ENCODE measurements at places on chromosomes 7 and 10.

DNA sequence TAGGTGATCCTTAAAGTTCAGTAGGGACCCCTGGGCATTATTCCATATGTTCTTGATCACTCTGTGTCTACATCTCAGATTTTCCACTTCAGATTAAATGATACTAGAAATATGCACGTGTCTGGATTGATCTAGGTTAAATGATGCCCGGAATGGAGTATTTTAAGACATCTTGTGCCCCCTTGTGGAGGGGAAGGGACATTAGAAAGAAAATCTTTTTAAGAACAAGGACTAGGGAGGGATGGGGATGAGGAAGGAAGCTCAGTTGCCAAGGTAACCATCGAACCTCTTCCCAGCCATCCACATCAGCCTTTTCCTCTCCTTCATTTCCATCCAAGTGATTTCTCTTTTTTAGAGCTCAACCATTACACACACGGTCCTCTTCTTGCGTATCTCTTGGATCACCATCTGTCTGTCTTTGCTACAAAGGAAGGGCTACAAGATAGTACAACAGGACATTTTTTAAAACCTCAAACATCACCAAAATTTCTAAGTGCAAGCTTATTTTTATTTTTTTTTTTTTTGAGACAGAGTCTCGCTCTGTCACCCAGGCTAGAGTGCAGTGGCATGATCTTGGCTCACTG is 40.5 kb downstream of the PRSS2 start:
- no peak for ATAC-seq

DNA sequence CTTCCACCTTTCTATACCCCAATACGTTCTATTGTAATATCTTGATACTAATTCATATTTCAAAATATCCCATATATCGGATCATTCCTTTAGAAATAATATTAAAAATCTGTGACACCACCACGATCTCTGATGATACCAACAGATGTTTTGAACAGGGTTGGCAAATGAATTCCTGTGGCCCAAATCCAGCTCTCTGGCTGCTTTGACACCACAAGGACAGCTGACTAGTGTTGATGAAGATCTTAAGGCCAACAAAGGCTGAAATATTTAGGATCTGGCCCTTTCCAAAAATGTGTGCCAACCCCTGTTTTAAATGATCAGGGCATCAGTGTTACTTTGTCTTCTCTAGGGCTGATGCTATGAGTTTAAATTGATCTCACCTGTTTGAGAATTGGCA is 380.7 kb upstream of the PFKP start:
- ATAC-seq = no peak

- no peak for ATAC-seq
Observed at GRCh38 chr7:117229350-117229749, 93.5 kb downstream of the WNT2 start.

DNA sequence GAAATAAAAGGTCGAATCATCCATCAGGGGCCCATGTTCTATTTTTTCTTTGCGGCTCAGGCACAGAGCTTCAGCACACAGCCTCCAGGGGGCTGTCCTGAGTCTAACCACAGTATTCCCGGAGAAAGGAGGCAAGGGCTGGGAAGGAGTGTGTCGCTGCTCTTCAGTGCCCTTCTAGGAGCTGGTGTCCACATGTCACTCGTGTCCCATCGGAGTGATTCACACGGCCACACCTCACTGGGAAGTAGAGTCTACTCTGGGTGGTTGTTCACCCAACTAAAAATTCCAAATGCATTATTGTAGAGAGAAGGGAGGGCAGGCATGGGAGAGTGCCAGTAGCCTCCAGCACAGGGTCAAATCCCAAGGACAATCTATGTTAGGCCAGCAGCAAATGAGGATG is 114.8 kb upstream of the LANCL2 start:
- no peak for ATAC-seq

- ATAC-seq = no peak
Observed at GRCh38 chr7:78254726-78255055, 456.1 kb downstream of the PHTF2 start.

DNA sequence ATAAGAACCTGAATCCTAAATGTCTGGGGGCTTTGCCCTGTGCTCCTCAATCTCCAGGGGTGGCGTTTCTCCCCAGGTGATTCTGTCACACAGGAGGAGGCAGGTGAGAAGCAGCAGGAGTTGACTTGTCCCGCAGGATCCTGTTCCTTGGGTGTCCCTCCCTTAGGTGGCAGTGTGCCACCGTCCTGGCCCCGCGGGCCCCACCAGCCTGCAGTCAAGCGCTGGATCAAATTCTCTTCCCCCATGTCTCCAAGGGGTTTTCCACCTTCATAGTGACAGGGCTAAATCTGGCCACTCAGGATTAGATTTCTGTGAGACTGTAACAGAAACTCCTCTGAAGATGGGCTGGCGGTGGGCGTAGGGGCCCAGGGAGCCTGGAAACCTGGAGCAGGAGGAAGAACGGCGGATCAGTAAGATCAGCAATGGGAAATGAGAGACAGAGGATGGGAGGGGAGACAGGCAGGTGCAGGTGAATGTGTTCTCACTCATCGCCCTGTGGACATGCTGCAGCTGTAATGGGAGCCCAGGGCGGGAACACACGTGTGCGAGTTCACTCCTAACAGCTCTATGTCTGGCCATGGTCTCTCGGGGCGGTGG is 329.2 kb upstream of the COBL start:
- ATAC-seq = no peak

- ATAC-seq = no peak
Observed at GRCh38 chr7:4051696-4052095, 630.4 kb upstream of the FOXK1 start.

DNA sequence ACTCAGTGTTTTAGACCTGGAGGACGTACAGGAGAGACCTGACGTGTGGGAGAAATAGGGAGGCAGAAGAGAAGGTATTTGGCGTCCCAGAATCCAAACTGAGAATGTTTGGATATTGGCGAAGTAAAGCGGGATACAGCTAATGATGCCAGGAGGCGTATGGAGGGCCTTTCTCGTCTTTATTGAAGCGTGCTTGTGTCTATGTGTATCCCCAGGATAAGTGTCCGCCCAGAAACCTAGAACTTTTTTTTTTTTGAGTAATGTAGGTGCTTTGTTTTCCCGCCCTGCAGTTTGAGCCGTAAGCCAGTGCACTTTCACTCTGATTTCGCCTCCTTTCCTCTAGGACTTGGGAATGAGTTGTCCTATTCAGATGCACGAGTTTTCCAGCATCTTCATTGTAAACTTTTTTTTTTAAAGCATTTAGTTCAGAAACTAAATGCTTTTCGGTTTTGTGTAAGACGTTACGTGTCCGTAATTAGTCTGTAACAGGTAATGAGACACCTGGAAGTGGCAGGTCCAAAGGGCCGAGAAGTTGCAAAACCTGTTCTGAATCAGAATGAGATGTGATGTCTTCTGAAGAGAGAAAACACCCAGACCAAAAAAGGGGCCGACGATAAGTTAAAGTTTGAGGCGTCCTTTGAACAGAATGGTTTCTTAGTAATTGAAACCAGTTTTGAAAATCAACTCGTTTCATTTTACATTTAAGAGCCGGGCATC is 746 bp downstream of the ARL5B start:
- ATAC-seq = no peak

DNA sequence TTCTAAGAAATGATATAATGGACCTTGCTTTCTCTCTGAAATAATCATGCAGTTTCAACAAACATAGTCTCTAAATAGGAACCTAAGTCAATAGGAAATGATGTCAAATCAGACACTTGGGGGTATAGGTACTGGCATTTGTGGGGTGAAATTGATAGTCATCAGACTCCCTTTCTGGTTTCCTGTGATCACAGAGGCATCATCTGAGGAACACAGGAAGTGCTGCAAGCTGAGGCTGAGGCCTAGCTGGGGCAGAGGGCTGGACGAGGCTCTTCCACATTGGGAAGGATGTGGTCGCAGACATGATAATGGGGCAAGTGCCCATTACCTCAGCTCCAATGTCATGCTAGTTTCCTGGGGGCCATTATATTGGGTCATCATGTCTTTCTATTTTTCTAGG is 33.5 kb upstream of the TARP start:
- no peak for ATAC-seq

- ATAC-seq = no peak
Observed at GRCh38 chr7:134804351-134804750, 24.9 kb downstream of the CALD1 start.

- ATAC-seq = no peak
Observed at GRCh38 chr7:68807666-68808065, 790.6 kb upstream of the AUTS2 start.

- no peak for ATAC-seq
Observed at GRCh38 chr7:132650498-132650897, 74.2 kb upstream of the PLXNA4 start.

- ATAC-seq = no peak
Observed at GRCh38 chr10:36182179-36182566, 540.1 kb upstream of the FZD8 start.

DNA sequence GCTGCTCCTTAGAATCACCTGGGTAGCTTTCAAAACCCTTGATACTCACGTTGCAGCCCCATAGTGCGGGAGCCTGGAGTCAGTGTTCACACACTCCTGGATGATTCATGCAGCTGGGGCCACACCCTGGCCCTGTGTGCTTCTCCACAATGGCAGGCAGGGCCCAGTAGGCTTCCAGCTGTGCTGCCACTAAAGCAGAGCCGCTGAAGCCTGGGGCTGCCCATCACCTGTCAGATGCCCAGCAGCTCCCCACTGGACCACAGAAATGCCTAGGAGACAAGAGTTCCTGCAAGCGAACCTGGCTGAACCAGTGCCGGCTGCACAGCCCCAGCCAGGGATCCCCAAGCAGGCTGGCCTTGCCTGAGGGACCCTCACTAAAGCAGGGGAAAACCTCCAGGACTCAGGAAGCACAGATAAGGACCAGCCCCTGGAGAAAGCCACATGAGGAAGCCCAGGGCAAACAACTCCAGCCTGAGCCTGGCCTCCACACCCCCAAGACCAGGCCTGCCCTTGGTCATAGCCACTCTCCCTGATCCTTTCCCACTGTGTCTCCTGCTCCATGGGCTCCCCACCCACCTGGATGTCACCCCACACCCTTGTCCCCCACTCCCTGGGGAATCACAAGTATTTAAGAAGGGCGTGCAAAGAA is 111.9 kb downstream of the GRID1 start:
- ATAC-seq = peak; percentile 11

DNA sequence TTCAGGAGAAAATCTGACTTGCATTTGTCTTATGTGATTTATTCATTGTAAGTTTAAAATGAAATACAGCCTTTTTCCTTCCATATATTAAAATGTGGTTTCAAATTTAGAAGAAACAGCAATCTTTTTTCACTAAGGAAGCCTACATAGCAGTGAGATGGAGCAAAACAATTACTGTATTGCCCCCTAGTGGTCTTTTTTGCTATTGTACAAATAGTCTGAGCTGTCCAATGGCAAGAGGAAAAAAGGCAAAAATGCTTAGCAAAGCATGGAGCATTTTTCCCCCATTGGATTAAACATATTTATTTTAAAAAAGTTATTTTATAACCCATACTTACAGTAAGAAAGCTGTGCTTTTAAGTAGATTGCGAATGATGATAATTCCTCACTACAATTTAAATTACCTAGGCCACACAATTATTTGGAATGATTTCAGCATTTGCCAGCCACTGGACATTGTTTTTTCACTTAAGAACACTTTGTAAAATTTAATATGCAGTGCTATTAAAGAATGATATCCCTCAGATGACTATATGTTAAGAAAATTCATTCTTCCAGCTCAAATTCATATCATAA is 119.5 kb downstream of the CPED1 start:
- ATAC-seq = peak; percentile 66

DNA sequence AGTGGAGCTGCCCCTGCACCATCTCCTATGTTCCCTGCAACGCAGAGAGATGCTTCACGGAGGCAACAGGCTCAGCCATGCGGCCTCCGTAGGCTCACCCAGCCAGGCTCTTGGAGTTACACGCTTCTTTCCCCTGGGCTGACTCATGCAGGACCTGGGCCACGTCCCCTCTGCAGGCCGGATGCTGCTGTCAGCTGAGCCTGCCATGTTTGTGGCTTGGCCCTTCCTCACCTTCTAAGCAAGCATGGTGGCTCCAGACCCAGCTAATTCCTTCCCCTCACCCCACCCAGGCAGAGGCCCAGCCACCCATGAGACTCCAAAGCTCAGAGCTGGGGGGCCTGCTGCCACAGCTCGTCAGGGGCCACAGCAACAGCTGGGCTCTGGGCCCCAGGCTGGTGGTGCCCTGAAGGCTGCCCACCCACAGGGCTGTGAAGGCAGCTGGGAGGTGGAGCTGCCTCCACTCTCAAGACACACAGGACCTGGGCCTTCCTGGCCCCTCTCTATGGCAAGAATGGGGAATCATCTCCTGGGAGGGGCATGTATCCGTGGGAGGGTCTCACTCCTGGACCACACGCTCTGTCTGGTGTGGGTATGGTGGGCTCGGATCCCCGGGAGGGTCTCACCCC is 219.6 kb downstream of the ELFN1 start:
- ATAC-seq = peak; percentile 30

- no peak for ATAC-seq
Observed at GRCh38 chr10:13352519-13352918, 4.4 kb upstream of the SEPHS1 start.

DNA sequence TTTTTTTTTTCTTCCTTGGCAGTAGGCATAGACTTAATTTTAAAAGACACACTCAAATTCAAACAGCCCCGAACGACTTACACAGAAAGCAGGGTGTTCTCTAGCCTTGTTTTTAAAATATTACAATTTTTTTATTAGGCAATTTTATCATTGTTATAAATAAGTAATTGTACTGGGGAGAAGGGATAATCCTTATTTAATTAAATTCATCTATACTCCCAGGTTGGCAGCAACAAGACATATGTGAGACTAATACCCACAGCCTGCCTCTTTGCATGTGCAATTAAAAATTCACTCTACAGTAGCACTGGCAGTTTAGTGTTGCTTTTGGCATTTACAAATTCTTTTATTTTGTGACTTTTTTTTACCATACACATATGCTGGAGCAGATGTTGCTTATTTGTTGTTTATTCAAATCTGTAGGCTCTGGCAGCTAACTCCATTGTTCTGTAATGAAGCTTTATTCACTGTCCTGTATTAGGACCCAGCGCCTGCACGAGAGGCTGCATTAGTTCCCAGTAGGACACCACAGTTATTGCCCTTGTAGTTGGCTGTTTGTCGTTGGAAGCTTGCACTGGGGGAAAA is 84.9 kb upstream of the PPP1R17 start:
- ATAC-seq = no peak

- ATAC-seq = no peak
Observed at GRCh38 chr7:28160551-28160991, 20.0 kb downstream of the JAZF1 start.

- no peak for ATAC-seq
Observed at GRCh38 chr7:4742051-4742573, 33.3 kb upstream of the AP5Z1 start.
